Stimulated activated CD4-positive, alpha-beta T cell treated with anti-CD3 and anti-CD28 coated beads, Interleukin-1b, Interleukin-23, amount 100 ng/mL, for 1 hour (primary cell): ENCODE measurements at places on chromosomes 3 and 15.

DNA sequence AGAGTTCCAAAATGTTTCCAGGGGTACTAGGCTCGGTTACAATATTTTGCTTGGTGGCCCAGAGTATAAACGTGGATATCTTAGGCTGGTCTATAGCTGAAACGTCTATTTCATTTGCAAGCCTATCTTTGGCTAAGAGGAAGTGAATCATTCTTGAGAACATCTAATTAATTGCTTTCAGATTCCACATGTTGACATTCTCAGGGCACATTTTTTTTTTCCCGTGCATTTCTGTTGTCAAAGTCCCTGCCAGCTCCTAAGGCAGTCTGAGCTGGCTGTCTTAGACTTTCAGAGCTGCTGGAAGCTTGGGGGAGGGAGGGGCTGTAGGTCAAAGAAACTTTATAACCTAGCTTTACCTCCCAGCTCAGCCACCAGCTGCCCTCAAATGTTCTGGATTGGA lies 23.2 kb upstream of the LAMP3 start:
- no peak for DNase-seq

DNA sequence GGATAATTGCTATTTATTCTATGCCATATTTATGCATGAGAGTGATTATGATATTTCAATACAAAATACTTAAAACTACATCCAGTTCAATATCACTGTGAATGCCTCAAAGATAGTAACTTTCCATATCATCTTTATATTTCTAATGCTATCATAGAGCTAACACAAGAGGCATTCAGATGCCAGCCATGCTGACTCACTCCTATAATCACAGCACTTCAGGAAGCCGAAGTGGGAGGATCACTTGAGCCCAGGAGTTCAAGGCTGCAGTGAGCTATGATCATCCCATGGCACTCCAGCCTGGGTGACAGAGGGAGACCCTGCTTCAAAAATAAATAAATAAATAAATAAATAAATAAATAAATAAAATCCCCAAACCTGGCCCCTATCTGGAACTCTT lies 498.7 kb downstream of the EPHA3 start:
- DNase-seq, result no peak

DNA sequence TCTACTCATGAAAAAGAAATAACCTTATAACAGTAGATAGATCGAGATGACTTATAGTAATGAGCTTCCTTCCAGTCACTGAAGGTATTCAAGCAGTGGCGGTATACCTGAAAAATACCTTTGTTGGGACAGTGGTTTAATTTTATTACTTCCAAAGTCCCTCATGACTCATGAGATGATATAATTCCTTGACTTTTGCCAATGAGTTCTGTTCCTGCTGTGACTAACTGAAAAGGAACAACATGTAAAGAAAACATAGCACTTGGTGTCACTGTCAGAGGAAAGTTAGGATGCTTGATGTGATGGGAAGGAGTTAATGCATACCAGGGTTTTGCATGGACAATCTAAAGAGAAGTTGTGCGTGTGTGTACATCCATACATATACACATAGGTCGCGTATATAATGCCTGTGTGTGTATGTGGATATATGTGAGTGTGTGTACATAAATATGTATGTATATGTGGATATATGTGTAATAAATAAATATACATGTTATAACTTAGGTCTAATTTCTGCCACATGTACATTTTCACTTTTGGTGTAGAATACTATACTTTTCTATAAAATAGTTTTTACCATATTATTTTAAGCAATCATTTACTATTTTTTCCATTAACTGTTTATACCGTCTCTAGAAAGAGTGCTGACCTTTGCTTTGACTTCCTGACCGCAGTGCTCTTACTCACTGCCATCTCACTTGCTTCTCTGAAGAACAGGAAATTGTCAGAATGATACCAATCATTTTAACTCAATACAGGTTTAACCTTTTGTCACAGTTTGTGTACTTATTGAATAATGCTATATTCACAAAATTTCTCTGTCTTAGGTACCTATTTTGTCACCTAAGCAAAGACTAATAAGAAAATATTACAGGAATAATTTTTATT lies 12.6 kb upstream of the PAK2 start:
- DNase-seq, result no peak

GRCh38 chr15:88982304-88982945 lies 69.2 kb upstream of the MFGE8 start:
- DNase-seq, result no peak

DNA sequence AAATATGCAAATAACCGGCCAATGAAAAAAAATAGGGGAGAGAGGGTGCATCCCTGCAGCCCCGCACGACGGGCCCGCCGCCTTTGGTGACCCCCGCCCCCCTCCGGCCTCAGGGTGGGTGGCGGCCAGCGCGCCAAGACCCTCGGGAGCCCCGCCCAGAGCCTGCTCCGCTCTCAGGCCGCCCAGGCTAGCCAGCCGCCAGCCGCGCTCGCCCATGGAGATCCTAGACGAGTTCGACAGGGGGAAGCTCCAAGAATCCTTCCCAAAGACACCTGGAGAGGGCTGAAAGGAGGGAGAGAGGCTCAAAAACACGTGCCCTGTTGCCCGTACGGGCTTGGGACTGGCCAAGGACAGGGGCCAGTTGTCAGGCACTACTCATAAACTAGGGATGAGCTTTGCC lies 434.0 kb downstream of the NR2F2 start:
- DNase-seq, result no peak

DNA sequence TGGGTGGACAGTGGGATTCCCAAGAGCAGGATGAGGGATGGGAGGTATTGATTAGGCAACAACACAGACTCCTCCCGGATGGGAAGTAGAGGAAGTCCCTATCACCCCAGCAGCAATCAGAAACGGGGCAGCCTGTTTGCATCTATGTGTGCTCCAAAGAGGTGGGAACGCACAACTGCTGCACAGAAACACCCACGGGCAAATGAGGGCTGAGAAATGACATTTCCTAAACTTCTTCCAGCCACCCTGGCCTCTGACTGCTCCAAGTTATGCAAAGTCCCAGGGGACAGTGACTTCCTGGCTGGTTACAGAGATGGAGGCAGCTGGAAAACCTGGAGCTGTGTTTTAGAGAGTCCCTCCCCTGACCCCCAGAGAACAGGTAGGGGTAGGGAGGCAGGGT lies 42.6 kb downstream of the HCN4 start:
- DNase-seq, result no peak

DNA sequence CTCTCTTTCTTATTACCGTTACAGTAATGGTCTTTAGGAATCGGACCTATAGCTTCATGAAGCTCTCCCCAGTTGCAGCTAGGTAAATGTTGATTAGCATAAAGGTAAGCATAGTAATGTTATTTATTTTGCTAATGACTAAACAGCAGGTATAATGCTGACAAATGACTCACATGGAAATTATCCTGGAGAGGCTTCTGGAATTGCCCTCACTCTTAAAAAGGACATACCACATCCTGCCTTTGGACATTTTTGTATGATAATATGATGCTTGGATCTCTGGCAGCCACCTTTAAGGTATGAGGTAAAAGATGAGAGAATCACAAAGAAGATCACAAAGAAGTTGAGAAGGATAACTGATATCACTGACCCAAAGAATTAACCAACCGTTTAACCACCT lies 238.6 kb downstream of the CHL1 start:
- DNase-seq, result no peak

DNA sequence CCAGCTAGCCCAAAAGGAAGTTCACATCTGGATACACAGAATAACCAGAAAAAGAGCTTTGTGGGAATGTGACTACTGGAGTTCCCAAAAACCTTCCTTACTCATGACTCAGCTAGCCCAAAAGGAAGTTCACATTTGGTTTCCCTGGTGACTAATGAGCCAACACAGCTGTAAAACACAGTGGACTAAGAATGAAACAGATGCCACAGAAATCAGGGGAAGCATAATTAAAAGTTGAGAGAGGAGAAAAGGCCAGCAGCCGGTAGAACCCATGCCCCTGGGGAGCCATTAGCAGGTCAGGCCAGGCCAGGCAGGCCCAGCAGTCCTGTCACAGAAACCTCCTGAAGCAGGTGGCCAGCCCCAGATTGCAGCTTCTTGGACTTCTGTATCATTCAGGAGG lies 130.3 kb downstream of the GHSR start:
- no peak for DNase-seq

- DNase-seq, result no peak
Measured at GRCh38 chr3:97201814-97202213, 387.4 kb downstream of the EPHA6 start.

GRCh38 chr3:8885536-8886316 lies 77.5 kb downstream of the RAD18 start:
- no peak for DNase-seq

- DNase-seq, result no peak
Measured at GRCh38 chr3:132570016-132570415, 27.1 kb upstream of the ACKR4 start.

DNA sequence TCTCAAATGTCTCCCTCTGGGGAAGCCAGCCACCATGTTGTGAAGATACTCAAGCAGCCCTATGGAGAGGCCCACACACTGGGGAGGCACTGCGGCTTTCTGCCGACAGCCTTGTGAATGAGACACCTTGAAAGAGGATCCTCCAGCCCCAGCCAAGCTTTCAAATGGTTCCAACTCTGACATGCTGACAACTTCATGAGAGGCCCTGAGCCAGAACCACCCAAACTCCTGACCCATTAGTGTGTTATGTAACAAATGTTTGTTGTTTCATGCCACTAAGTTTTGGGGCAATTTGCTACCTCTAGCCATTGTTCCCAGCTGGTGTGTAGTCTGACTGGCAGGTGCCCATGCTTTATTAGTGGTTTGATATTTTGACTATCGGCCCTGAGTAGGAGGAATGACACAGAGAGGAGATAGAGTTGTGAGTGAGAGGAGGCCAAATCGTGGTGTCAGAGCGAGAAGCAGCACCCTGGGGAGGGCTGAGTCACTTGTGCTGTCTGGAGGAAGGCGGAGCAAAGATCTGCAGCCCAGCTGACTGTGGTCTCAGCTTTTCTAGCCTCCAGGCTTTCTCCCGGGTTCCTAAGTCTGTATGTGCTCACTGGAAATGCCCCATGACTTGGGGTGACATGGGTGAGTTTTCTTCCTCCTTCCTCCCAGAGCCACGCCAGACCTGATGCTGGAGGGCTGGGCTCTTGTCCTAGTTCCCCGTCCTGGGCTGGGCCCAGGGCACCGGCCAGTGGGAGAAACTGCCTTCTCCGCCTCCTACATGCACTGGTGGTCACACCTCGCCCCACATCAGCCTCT lies 56.7 kb upstream of the BLM start:
- peak; percentile 24 for DNase-seq
